Heart left ventricle (tissue), 16 donors: ENCODE measurements at places on chromosomes 4 and X.

DNA sequence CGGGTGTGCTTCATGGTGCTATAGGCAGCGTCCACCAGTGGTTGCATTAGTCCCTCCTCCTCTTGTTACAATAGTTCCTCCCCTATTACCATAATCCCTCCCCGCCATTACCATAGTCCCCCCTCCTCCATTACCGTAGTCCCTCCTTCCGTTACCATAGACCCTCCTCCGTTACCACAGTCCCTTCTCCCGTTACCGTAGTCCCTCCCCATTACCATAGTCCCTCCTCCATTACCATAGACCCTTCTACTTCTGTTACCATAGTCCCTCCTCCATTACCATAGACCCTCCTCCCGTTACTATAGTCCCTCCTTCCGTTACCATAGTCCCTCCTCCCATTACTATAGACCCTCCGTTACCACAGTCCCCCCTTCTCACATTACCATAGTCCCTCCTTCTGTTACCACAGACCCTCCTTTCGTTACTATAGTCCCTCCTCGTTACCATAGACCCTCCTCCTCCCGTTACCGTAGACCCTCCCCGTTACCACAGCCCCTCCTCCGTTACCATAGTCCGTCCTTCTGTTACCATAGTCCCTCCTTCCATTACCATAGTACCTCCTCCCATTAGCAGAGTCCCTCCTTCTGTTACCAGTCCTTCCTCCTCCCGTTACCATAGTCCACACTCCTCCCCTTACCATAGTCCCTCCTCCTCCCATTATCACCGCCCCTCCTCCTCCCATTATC, 129.6 kb downstream of the DHRSX start:
- H3K4me3 ChIP-seq: no peak overlapping the region
- no peak overlapping the region for H3K27ac ChIP-seq
- no peak for DNase-seq
- H3K27me3 ChIP-seq: no peaks in the 10 kb centered on the region
- no peaks in the 10 kb centered on the region for H3K36me3 ChIP-seq

- no peak for DNase-seq
- no peaks in the 10 kb centered on the region for H3K36me3 ChIP-seq
- H3K4me1 ChIP-seq: no peaks in the 10 kb centered on the region
- H3K27ac ChIP-seq: no peak overlapping the region
Measured at GRCh38 chr4:120432301-120432860, 365.7 kb upstream of the MAD2L1 start.

DNA sequence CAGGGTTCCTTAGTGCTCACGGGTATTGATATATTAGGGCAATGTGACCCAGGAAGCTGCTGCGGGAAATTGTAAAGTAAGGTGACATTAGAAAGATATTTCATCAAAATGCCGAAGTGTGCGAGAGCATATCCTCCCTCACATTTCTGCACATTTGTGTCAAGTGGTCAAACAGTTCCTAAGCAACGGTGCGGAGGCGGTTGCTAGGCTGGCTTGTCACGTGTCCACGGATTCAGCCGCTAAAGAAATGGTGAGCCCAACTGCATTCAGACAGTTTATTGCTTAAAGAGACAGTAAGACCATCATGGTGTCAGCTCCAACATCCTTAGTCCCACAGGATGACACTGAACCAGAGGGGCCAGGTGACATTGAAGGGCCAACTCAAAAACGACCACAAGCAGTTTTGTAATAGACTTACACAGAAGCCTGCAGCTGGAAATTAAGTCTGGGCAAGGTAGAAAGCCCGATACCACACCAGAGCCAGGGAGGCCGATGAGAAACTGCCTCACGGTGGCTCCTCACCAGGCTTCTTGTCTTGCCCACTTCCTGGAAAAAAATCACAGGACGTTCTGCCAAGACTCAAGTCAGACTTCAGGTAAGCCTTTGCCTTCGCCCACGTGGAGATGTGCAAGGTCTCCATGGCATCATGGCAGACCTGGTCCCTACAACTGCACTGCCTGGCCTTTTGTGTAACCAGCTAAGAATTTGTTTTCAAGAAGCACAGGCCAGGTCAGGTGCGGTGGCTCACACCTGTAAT, 50.4 kb downstream of the USP11 start:
- H3K4me1 ChIP-seq: no peaks in the 10 kb centered on the region
- no peak overlapping the region for H3K27ac ChIP-seq
- no peaks in the 10 kb centered on the region for H3K36me3 ChIP-seq
- no peaks in the 10 kb centered on the region for H3K27me3 ChIP-seq
- DNase-seq: peak; percentile 30

GRCh38 chrX:73943693-73944562, 360.1 kb upstream of the ZCCHC13 start:
- peak overlapping the region; percentile 82 for H3K4me3 ChIP-seq
- H3K27me3 ChIP-seq: no peaks in the 10 kb centered on the region
- H3K36me3 ChIP-seq: peaks cover 18% of the 10 kb centered on the region
- peaks cover 8% of the 10 kb centered on the region for H3K4me1 ChIP-seq
- DNase-seq: peak; percentile 81

- no peaks in the 10 kb centered on the region for H3K27me3 ChIP-seq
- no peak overlapping the region for H3K4me3 ChIP-seq
- H3K27ac ChIP-seq: peak overlapping the region; percentile 85
- H3K36me3 ChIP-seq: no peaks in the 10 kb centered on the region
- no peaks in the 10 kb centered on the region for H3K4me1 ChIP-seq
Measured at GRCh38 chrX:13013363-13014110, 30.9 kb downstream of the FAM9C start.

- H3K4me1 ChIP-seq: no peaks in the 10 kb centered on the region
- no peak for DNase-seq
- peak within 1 kb of the TSS; percentile 50 for H3K4me3 ChIP-seq
- H3K27me3 ChIP-seq: no peaks in the 10 kb centered on the region
Measured at GRCh38 chr4:185811509-185812364, at the start of gene SORBS2. TSS of gene SORBS2 (minus strand) at chr4:185812194. CDS start at chr4:185690571, 121,623 bp downstream.

DNA sequence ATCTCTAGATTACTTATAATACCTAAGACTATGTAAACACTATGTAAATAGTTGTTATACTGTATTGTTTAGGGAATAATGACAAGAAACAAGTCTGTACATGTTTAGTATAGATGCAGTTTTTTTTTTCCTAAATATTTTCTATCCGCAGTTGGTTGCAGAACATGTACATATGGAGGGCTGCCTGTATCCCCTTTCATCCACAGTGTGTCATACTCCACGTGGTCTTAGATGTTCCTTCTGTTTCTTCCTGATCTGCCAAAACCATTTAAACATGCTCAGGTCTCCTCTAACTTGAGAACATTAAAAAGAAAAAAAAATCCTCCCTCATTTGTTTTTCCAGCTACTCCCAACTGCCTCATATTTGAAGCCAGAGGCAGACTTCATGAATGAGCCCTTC, 14.0 kb downstream of the OCIAD1 start:
- H3K27me3 ChIP-seq: no peaks in the 10 kb centered on the region
- no peak for DNase-seq
- no peaks in the 10 kb centered on the region for H3K36me3 ChIP-seq

GRCh38 chrX:20320461-20321159, 53.9 kb upstream of the RPS6KA3 start:
- DNase-seq: no peak
- H3K4me1 ChIP-seq: no peaks in the 10 kb centered on the region
- H3K27me3 ChIP-seq: no peaks in the 10 kb centered on the region
- peak overlapping the region; percentile 56 for H3K27ac ChIP-seq
- H3K4me3 ChIP-seq: no peak overlapping the region

GRCh38 chrX:49748211-49748956, 52.6 kb upstream of the PAGE1 start:
- no peaks in the 10 kb centered on the region for H3K4me1 ChIP-seq
- DNase-seq: no peak
- no peaks in the 10 kb centered on the region for H3K36me3 ChIP-seq
- no peak overlapping the region for H3K4me3 ChIP-seq

GRCh38 chr4:88286897-88287296, 2.5 kb upstream of the PPM1K start:
- no peaks in the 10 kb centered on the region for H3K36me3 ChIP-seq
- H3K4me3 ChIP-seq: peak overlapping the region; percentile 69
- H3K4me1 ChIP-seq: no peaks in the 10 kb centered on the region
- no peak for DNase-seq

DNA sequence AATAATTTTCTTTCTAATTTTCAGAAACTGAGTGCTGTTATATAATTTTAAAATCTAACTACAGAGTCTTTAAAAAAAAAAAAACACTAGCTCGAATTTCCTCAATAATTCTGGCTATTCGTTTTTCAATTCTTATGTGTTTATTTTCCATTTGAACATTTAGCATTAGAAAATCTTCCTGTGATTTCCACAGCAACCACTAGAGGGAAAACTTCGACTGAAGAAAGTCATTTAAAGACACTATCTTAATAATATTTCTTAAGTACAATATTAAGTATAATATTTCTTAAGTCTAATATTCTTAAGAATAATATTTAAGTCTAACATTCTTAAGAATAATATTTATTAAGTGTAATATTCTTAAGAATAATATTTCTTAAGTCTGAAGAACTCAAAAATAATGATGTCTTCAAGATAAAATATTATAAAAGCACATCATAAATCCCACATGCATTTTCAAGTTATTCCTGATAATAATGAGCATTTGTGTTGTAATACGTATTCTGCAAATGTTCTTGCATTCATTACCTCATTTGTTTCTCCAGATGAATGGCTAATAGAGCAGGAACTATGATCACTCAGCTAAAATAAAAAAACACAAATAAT, 118.4 kb upstream of the WDR17 start:
- H3K27me3 ChIP-seq: no peaks in the 10 kb centered on the region
- no peaks in the 10 kb centered on the region for H3K4me1 ChIP-seq
- H3K36me3 ChIP-seq: no peaks in the 10 kb centered on the region

DNA sequence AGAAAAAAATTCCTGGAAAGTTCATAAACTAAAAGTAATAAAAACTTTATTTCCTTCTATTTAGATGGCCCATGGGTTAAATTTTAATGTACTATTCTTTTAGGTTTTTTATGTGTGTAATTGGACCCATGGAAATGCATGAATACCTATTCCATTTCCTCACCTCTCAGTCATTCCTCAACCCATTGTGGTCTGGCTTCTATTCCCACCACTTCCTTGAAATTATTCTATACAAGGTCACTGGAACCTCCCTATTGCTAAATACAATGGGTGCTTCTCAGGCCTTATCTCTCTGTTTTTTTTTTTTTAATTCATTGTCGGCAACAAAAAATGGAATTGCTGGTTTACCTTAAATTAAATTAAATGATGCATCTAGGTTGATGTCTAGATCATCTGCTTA, 17.2 kb downstream of the SLC39A8 start:
- no peak for DNase-seq
- H3K27ac ChIP-seq: no peak overlapping the region
- H3K36me3 ChIP-seq: no peaks in the 10 kb centered on the region

DNA sequence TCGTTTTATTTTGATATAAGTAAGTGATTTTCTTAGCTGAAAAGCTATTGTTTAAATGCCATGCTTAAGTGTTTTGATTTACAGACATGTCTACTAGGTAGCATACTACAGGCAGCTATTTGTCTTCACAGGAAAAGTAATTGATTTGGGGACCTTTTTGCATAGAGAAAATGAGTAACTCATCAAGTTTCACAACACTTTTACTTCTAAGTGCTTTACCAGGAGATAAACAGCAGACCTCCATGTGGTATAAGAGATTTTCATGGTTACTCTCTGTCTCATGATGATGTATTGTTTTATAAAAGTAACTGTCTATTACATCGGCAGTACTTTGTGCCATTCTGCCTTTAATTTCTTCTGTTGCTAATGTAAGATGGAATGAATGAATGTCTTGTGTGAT, 28.7 kb downstream of the RBPJ start:
- H3K27me3 ChIP-seq: no peaks in the 10 kb centered on the region
- H3K36me3 ChIP-seq: no peaks in the 10 kb centered on the region
- DNase-seq: no peak
- peaks cover 13% of the 10 kb centered on the region for H3K4me1 ChIP-seq
- no peak overlapping the region for H3K4me3 ChIP-seq

- DNase-seq: peak; percentile 24
- H3K4me3 ChIP-seq: peak overlapping the region; percentile 18
- H3K4me1 ChIP-seq: peaks cover 67% of the 10 kb centered on the region
- H3K36me3 ChIP-seq: no peaks in the 10 kb centered on the region
- no peak overlapping the region for H3K27ac ChIP-seq
Measured at GRCh38 chr4:139552517-139553307, 3.3 kb downstream of the SETD7 start.
